ENCODE measurements at places on chromosomes 12 and 14.

- DNase-seq, result no peak
These were observed 1516.5 kb upstream of the FLRT2 start for GRCh38 chr14:84013424-84013823.

GRCh38 chr12:76346798-76347420, 1.3 kb downstream of the BBS10 start:
- no peak for DNase-seq

- DNase-seq, result no peak
These were observed 13.5 kb upstream of the ATF1 start for GRCh38 chr12:50750366-50750765.

DNA sequence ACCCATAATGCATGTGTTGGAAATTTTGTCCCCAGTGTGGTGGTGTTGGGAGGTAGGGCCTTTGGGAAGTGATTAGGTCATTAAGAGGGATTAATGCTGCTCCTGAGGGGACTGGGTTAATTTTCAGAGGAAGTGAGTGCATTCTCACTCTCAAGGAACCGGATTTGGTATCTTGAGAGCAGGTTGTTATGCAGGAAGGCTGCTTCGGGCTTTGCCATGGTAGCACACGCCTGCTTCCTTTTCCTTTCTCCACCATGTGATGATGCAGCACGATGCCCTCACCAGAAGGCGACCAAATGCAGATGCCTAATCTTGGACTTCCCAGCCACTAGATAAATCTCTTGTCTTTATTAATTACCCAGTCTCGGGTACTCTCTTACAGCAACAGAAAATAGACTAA, 257.1 kb downstream of the SSPN start:
- no peak for DNase-seq

- no peak for DNase-seq
These were observed 122.7 kb downstream of the SLC38A6 start for GRCh38 chr14:61103541-61104339.

- no peak for DNase-seq
These were observed 30.1 kb upstream of the PNMA1 start for GRCh38 chr14:73744175-73744867.

- no peak for DNase-seq
These were observed 76.4 kb downstream of the PAPOLA start for GRCh38 chr14:96578619-96579018.

DNA sequence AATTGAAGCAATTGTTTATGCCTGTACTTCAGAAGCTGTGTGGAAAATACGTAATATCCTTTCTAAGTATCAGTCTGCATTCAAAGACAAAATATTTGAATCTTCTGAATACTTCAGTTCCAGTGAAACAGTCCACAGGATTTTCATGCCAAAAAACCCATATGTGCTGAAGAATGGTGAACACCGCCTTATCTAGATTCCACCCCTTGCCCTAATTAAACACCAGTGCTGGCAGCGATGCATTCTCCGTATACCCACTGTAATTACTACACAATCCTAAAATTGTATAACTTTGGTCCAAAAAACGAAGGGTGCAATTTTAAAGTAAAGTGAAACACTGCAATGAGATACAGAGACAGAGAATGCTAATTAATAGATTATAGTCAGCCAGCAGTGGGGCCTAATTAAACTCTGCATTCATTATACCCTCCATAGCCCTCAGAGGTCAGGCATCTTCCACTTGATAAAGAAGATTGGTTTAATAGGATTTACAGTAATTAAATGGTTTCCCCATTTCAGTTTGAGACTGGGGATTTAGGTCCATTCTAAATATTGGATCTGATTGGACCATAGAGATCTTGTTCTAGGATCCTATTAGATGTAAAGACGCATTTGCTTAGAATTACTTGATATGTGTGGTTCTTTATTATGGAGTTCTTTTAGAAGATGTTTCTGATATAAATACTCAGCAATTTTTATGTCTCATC, 43.9 kb downstream of the ERC1 start:
- no peak for DNase-seq

DNA sequence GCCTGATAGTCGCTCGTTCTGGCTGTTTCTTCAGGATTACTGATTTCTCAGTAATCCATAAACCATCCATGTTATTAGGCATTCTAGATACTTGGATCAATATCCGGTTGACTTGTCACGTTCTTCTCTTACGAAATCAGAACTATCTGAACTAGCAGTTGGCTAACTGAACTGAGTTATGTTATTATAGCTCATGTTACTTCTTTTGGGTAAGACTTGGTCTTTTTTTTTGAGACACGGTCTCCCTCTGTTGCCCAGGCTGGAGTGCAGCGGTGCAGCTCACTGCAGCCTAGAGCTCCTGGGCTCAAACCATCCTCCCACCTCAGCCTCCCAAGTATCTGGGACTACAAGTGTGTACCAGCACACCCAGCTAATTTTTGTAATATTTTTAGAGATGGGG, 178.6 kb downstream of the PRKCH start:
- DNase-seq, result no peak

DNA sequence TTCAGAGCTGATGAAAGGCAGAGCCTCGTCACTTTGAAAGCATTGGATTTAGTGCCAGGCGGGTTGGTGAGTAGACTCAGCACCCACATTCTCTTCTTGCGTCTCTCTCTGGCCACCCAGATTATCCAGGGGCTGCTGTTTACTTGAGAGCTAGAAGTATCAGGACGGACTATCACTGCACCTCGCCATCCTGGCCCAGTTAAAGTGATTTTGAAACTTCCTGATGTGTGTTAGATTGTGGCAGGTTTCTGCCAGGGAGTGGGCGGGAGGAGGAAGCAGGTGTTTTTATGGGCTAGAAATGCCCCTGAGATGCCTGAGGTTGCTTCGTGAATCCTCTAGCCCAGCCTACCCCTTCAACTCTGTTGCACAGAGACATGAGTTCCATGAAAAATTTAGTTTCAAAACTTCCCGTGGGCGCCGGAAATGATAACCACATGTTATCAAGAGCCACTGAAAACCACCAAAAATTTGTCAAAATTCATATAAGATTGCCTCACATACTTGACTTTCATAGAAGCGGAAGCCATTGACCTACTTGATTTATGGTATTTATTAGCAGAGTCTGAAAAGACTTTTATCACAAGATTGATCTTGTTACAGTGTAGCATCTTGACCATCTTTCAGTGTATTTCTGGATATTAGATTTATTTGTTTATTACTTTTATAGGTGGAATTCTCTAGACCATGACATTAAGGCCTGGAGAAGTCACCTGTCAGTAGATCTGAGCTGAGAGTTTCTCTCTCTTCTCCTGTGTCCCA, 466.0 kb downstream of the RAD51B start:
- DNase-seq, result peak; percentile 33

DNA sequence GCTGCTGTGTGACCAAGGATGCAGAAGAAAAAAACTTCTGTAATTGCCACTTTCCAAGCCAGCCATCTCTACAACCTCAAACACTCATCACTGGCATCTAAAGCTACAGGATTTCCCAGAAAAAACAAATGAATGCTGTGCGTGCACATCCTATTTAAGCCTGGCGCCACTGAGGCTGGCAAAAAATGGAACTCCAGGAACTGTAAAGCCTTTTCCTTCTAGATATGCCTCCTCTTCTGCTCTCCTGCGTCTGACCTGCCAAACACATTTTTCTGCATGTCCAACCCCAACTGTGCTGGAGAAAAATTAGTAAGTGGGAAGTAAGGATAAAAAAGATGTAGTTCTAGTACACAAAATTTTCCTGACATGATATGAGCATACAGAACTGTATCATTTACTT, 184.9 kb downstream of the ITPR2 start:
- DNase-seq, result no peak

DNA sequence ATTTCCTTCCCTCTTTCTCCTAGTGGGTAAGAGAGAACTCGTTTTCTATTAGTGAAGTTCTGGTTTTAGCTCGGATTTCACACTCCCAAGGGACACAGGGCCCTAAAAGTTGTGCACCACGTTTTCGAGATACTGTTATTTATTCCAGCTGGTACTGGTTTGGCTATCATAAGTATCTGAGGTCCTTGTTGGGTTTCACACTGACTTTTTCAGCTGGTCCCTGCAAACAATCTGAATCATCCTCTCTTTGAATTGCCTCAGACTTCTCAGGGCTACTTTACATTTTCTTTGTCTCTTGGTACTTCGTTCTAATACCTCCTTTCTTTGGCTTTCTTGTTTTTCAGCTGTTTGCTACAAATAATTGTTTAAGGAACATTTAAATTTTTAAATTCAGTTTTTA, 75.7 kb downstream of the SCN8A start:
- DNase-seq, result no peak

GRCh38 chr12:78192979-78193378, 362.3 kb downstream of the NAV3 start:
- DNase-seq, result no peak

Data from activated CD4-positive, CD25-positive, alpha-beta regulatory T cell (primary cell).